ENCODE measurements at places on chromosomes 2 and 18.

- H3K27ac ChIP-seq = no peak overlapping the region
- DNase-seq = no peak
- H3K27me3 ChIP-seq = peaks cover 47% of the 10 kb centered on the region
Measured at GRCh38 chr18:13222856-13223281, 4.3 kb downstream of the LDLRAD4 start.

DNA sequence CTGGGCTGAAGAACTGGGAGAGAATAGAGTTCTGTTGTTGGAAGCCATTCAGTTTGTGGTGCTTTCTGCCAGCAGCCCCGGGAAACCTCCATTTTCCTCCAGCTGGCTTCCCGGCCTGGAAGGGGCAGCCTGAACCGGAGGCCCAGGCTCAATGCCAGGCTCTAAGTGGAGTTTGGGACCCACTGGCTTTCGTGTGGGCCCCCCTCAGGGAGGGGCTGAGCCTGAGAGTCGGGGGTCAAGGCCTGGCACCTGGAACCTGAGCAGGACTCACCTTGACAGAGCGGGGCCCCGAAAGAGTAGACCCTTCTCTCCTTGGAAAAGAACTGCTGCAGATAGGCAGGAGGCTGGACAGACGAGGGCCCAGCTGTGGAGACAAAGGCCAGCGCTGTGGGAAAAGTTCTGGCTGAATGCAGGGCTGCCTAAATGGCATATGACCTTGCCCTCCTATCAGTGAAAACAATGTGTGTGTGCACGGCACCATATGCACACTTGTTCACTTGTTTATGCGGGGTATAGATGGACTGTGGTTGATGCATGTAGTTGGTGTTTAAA lies 34.8 kb upstream of the ASB18 start:
- no peak overlapping the region for H3K4me3 ChIP-seq
- no peaks in the 10 kb centered on the region for H3K36me3 ChIP-seq
- H3K27me3 ChIP-seq = peaks cover 18% of the 10 kb centered on the region
- no peak for DNase-seq

DNA sequence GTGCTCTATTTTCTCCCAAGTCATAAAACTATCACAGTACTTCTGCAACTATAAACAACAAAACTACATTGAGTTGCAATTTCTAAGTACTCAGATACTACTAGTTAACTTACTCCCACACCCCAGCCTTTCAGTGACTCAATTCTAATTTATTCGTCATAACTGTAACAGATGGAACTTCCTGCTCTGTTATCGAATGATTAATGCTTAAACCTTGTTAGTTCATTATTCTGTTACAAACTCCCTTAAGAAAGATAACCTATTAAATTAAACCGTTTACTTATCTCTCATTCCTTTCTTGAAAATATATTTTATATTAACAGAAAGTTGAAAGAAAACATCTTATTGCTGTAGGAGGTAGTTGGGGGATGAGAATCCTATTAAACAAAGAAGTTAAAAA lies 17.0 kb downstream of the TNFAIP6 start:
- no peaks in the 10 kb centered on the region for H3K4me1 ChIP-seq
- H3K27ac ChIP-seq = no peak overlapping the region
- DNase-seq = no peak
- H3K36me3 ChIP-seq = no peaks in the 10 kb centered on the region
- H3K4me3 ChIP-seq = no peak overlapping the region

DNA sequence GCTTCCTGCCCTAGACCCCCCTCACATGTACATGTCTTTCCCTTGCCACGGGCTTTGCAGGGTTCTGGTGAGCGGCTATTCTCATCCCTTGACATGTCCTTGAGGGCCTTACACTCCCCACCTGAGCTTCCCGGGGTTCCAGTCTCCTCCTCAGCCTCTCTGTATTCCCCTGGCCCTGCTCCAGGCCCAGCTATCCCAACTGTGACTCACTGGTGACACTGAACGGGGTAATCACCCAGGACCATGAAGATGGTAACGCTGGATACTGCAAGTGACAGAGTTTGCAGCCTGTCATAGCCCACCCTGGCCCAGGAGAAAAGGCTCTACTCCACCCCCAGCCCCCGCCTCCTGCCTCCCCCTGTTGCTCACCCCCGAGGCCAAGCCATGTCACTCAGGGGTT lies 27.3 kb downstream of the KIF3C start:
- no peaks in the 10 kb centered on the region for H3K36me3 ChIP-seq
- H3K4me1 ChIP-seq = no peaks in the 10 kb centered on the region
- H3K27me3 ChIP-seq = no peaks in the 10 kb centered on the region
- H3K4me3 ChIP-seq = no peak overlapping the region
- no peak for DNase-seq
- no peak overlapping the region for H3K27ac ChIP-seq

- H3K4me1 ChIP-seq = no peaks in the 10 kb centered on the region
- H3K27ac ChIP-seq = no peak overlapping the region
- H3K36me3 ChIP-seq = no peaks in the 10 kb centered on the region
- no peaks in the 10 kb centered on the region for H3K27me3 ChIP-seq
- no peak overlapping the region for H3K4me3 ChIP-seq
Measured at GRCh38 chr2:166115589-166115988, 12.2 kb downstream of the SCN1A start.

GRCh38 chr2:168545439-168546082 lies 89.5 kb downstream of the CERS6 start:
- H3K27me3 ChIP-seq = no peaks in the 10 kb centered on the region
- no peak overlapping the region for H3K4me3 ChIP-seq
- H3K27ac ChIP-seq = no peak overlapping the region
- DNase-seq = no peak
- peaks cover 23% of the 10 kb centered on the region for H3K36me3 ChIP-seq

- H3K4me1 ChIP-seq = no peaks in the 10 kb centered on the region
- no peaks in the 10 kb centered on the region for H3K27me3 ChIP-seq
- no peaks in the 10 kb centered on the region for H3K36me3 ChIP-seq
Measured at GRCh38 chr2:49582946-49583345, 428.6 kb upstream of the FSHR start.

DNA sequence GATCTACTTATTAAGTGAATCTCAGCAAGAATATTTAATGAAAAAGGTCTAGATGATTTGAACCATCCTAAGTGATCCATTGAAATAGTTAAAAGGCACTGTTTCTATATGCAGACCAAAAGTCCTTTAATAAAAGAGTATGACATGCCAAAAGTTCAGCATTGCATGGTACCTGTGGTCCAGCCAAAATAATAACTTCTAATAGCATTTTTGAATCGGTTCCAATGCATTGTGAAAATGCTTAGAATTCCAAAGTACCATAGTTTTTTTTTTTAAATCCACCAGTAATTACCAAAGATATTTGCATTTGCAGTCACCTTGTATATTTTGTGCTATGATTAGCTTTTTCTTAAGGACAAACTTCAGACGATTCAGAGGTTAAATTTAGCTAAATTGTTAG lies 79.9 kb downstream of the NYAP2 start:
- no peaks in the 10 kb centered on the region for H3K36me3 ChIP-seq
- no peak for DNase-seq
- H3K4me3 ChIP-seq = no peak overlapping the region
- peaks cover 17% of the 10 kb centered on the region for H3K27me3 ChIP-seq
- H3K4me1 ChIP-seq = no peaks in the 10 kb centered on the region

DNA sequence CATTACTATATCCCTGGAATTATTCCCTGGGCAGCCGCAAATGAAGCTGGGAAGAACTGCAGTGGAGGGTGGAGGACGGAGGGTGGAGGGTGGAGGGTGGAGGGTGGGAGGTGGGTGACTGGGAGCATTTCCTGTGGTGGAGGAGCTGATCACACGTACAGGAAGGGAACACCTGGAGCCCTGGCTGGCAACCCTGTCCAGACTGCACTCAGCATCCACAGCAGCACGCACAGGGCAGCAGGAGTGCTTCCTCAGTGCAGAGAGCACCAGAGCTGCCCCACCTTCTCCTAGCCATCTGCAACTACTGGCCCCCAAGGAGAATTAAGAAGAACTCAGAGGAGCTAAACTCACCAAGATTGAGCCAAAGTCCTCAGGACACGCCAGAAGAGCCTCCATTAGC lies 249.9 kb downstream of the EIPR1 start:
- H3K36me3 ChIP-seq = no peaks in the 10 kb centered on the region
- no peak for DNase-seq
- no peaks in the 10 kb centered on the region for H3K4me1 ChIP-seq
- H3K27ac ChIP-seq = no peak overlapping the region
- no peak overlapping the region for H3K4me3 ChIP-seq

GRCh38 chr2:46160326-46160725 lies 136.9 kb upstream of the EPAS1 start:
- no peaks in the 10 kb centered on the region for H3K36me3 ChIP-seq
- no peak for DNase-seq
- no peak overlapping the region for H3K27ac ChIP-seq
- no peaks in the 10 kb centered on the region for H3K4me1 ChIP-seq
- H3K27me3 ChIP-seq = no peaks in the 10 kb centered on the region
- no peak overlapping the region for H3K4me3 ChIP-seq

DNA sequence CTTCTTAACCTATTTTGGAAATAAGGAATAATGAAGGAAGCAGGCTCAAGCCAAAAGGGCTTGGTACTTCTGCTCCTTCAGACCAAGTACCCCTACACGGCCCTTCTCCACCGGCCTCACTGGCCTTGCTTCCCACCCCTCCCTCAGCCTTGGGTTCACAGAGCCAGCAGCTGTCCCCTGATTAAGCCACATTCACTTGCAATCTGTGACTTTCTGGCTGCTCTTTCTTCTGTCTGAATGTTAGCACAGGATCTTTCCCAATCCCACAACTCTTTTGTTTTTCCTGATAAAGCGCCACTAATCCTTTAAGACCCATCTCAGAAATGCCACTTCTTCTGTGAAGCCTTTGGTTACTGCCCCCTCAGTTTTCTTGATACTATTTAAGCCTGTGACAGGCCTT lies 52.4 kb downstream of the REEP1 start:
- no peak overlapping the region for H3K4me3 ChIP-seq
- no peaks in the 10 kb centered on the region for H3K4me1 ChIP-seq
- H3K27ac ChIP-seq = no peak overlapping the region
- H3K27me3 ChIP-seq = peaks cover 32% of the 10 kb centered on the region
- no peaks in the 10 kb centered on the region for H3K36me3 ChIP-seq

DNA sequence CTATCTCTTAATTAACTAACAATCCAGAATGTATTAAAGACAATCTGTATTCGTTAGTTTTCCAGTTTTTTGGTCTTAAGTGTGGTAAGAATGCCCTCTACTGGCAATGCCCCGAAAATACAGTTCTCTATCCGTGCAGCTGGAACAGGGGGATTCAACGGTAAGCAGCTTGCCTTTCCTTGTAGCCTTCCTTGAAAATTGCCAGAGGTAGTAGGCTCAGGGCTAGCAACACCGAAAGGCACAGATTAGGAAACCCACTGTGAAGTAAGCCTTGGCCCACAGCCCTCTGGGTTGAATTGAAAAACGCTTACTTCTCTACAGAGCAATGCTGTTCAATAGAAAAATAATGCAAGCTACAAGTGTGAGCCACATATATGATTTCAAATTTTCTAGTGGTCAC lies 17.1 kb upstream of the VPS4B start:
- DNase-seq = no peak
- peaks cover 7% of the 10 kb centered on the region for H3K27me3 ChIP-seq
- no peak overlapping the region for H3K27ac ChIP-seq
- H3K36me3 ChIP-seq = no peaks in the 10 kb centered on the region

DNA sequence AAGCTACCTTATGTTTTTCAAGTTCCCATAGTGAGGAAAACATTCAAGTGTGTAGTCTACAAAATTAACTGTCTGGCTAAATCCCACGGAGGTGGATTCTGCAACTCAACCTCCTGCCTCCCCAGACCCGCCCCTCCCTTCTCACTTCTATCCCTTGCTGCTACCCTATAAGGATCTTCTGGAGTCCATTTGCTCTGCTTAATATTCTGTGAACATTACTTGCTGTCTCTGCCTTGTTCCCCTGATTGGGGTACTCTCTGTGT lies 163.2 kb downstream of the KCNE4 start:
- peaks cover under 1% of the 10 kb centered on the region for H3K36me3 ChIP-seq
- no peak overlapping the region for H3K27ac ChIP-seq
- no peak overlapping the region for H3K4me3 ChIP-seq
- no peaks in the 10 kb centered on the region for H3K4me1 ChIP-seq
- DNase-seq = no peak
- no peaks in the 10 kb centered on the region for H3K27me3 ChIP-seq

DNA sequence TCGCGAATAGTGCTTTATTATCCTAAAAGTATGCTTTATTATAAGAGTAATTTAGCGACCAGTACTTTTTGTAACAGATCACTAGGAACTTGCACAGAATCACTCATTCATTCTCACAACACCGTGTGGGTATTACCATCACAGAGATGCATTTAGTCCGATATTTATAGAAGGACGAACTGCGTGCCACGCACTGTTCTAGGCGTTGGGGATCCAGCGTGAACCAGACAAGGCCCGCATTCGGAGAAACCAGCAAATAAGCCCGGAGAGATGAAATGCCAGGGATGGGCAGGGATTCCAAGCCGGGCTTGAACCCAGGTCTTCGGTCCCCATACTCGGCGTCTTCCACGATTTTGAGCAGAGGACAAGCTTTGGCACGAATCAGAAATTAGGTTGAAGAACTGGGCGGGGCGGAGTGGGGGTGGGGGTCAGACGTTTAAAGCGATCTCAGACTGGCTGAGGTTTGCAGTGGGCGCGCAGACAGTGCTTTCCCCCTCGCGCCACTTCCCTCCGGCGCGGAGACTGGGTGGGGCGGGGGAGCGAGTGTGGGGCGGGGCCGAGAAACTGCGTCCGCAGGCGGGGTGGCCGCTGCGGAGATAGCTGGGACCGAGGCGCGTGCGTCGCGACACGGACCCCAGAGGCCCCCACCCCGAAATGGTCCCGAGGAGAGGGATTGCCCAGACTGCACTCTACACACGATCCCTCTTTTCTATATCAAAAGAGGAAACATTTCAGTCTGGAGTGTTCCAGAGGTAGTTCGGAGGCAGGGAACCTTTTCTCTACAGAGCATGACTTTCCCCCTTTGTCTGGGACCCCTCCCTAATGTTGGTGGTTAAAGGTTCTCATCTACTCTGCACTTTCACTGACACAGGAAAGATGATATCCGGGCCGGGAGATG lies 1.1 kb upstream of the CXCR4 start:
- peak; percentile 78 for DNase-seq
- H3K4me1 ChIP-seq = peaks cover 22% of the 10 kb centered on the region
- H3K36me3 ChIP-seq = peaks cover 14% of the 10 kb centered on the region

DNA sequence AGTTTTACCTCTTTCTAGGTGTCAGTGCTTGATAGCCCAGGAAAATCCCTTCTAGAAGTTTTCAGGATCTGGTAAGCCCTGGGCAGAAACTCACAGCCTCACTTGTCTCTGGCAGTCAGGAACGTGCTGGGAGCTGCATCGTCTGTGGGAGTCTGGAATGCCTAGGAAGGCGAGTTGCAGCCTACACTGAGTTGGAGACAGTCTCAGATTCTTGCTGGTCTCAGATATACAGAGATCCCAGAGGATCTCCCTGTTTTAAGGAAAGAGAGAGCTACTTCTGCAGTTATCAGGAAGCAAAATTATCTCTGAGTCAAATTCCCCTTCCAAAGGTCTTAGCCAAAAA lies 104.4 kb upstream of the CDC42EP3 start:
- H3K4me3 ChIP-seq = no peak overlapping the region
- no peaks in the 10 kb centered on the region for H3K36me3 ChIP-seq
- DNase-seq = no peak

- no peaks in the 10 kb centered on the region for H3K27me3 ChIP-seq
- H3K4me3 ChIP-seq = peak overlapping the region; percentile 4
- DNase-seq = no peak
- peaks cover 6% of the 10 kb centered on the region for H3K36me3 ChIP-seq
- H3K27ac ChIP-seq = no peak overlapping the region
- peaks cover 41% of the 10 kb centered on the region for H3K4me1 ChIP-seq
Measured at GRCh38 chr18:12373771-12374116, 3.3 kb downstream of the AFG3L2 start.

- no peak overlapping the region for H3K4me3 ChIP-seq
- no peak for DNase-seq
- peaks cover 7% of the 10 kb centered on the region for H3K36me3 ChIP-seq
- no peak overlapping the region for H3K27ac ChIP-seq
- H3K27me3 ChIP-seq = no peaks in the 10 kb centered on the region
- H3K4me1 ChIP-seq = peaks cover 32% of the 10 kb centered on the region
Measured at GRCh38 chr2:60958800-60959199, 58.7 kb upstream of the PEX13 start.
